ENCODE measurements at places on chromosomes 13 and 19. TPM values are rescaled to one million over a fixed set of nuclear protein-coding genes. Genes with fewer than 3 reads are reported as not detected.

DNA sequence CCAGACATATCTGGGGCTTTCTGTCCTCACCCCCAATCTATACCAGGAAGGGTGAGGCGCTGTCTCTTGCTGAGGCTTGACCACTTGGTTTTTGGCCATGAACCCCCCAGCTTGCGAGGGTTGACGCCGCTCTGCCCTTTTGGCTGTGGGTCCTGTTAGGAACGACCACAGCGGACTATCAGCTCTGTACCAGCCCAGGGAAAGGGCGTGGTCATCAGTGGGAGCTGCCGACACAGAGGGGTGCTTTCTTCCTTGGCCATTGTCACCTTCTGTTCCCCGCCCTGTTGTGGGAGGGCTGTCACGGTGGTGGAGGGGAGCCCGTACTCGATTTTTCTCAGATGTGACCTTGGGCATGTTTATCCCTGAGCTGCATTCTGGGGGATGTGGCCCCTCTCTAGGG is 5.7 kb downstream of the DCAF15 start:
- H3K4me3 ChIP-seq, result peak overlapping the region; percentile 30
- no peaks in the 10 kb centered on the region for H3K36me3 ChIP-seq
- peaks cover 12% of the 10 kb centered on the region for H3K27me3 ChIP-seq
- DNase-seq, result no peak
- H3K27ac ChIP-seq, result peak overlapping the region; percentile 59
- peaks cover 13% of the 10 kb centered on the region for H3K4me1 ChIP-seq

GRCh38 chr13:99367106-99367616 is 60.0 kb upstream of the GPR183 start:
- no peak for DNase-seq
- peaks cover 3% of the 10 kb centered on the region for H3K27me3 ChIP-seq
- peaks cover 14% of the 10 kb centered on the region for H3K4me1 ChIP-seq
- H3K4me3 ChIP-seq, result no peak overlapping the region
- no peak overlapping the region for H3K27ac ChIP-seq

DNA sequence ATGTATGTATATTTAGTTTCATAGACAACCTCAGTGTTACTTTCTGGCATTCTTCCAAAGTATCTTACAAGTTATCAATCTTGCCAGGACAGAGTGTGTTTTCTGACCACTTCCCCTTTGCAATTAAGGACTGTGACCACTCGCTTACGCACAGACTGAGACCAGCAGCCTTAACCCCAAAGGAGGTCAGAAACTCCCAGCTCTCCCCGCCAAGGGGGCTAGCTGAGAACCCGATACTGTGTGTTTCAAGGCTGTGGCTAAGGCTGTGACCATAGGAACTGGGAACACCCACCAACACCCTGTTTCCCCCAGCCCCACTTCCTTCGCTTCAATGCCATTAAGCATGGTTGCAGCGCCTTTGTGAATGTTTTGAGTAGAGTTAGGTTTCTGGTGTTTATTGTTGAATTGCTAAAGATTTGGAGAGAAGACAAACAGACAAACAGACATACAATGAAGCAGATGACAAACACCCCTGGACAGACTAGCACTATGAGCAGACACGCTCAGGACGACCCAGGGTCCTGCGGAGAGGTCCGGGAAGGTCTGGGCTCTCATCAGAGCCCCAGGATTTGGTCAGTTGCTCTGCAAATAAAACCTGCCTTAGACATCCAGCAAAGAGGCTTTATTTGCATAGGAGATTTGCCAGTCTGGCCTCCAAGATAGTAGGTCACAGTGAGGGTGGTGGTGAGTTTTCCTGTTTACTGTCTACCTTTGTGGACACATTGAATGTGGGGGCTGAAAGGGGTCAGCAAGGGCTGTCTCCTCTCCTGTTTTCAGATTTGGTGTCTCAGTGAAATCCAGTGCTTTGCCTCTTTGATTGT is 25.0 kb upstream of the TNFSF11 start:
- H3K27me3 ChIP-seq, result peaks cover 2% of the 10 kb centered on the region
- no peak overlapping the region for H3K27ac ChIP-seq
- H3K4me1 ChIP-seq, result no peaks in the 10 kb centered on the region
- no peaks in the 10 kb centered on the region for H3K36me3 ChIP-seq
- no peak for DNase-seq

- H3K4me3 ChIP-seq, result no peak overlapping the region
- H3K27me3 ChIP-seq, result peaks cover 4% of the 10 kb centered on the region
- no peaks in the 10 kb centered on the region for H3K4me1 ChIP-seq
- H3K27ac ChIP-seq, result no peak overlapping the region
- H3K36me3 ChIP-seq, result peaks cover 20% of the 10 kb centered on the region
- no peak for DNase-seq
These were observed 11.2 kb upstream of the PTOV1 start for GRCh38 chr19:49839713-49840112.

The ZNF443 gene
- 8.8 TPM for total RNA-seq

DNA sequence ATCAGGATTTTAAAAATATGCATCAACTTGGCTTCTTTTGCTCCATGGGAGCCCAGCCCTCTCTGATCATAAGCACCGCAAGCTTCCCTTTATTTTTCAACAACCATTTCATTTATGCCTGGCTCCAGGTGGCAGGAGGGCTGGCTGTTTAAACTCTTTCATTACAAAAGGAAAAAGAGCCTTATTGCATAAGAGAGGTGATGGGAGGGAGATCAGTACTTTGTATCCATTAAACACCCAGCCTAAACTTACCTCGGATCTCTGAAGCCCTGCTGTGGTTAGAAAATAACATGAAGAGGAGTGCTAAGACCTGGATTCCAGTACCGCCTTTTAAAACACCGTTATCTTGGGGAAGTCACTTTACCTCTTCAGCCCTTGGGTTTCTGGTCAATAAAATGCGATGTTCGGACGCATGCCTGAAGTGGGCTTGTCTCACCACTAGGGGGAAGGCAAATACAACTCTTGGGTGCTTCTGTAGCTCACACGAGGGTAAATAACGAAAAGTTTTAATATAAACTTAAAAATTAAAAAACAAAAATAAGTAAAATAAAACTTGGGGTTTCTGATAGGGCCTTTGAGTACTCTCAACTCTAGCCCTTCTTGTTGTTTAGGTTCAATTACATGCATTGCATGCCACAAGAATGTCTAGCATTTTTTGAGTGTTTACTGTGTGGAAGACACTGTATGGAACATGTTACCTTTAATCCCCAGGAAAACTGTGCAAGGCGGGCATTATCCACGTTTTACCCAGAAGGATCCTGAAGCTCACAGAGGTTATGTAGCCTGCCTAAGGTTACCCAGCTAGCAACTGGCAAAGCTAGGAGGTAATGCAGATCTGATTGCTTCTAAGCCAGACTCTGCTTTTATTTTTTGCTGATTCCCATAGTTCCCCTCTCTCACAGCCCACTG is 240.3 kb downstream of the LMO7 start:
- H3K27ac ChIP-seq, result no peak overlapping the region
- H3K36me3 ChIP-seq, result no peaks in the 10 kb centered on the region
- H3K27me3 ChIP-seq, result no peaks in the 10 kb centered on the region
- no peak overlapping the region for H3K4me3 ChIP-seq
